Activated T-cell treated with anti-CD3 and anti-CD28 coated beads, Interleukin-2, amount 50 U/mL, for 4 hours (primary cell): ENCODE measurements at places on chromosomes 11 and 22. TPM values are rescaled to one million over a fixed set of nuclear protein-coding genes. Genes with fewer than 3 reads are reported as not detected.

The IGSF9B gene
- total RNA-seq: 22.3 TPM

The MMP8 gene
- not detected for total RNA-seq

The ACTN3 gene
- total RNA-seq: 0.18 TPM

The TMA7B gene
- 0.76 TPM for total RNA-seq

The KCNK7 gene
- 2.1 TPM for total RNA-seq

The MS4A6A gene
- total RNA-seq: not detected

The TAF1D gene
- 292 TPM for total RNA-seq

The CDC45 gene
- 54.7 TPM for total RNA-seq

The EHF gene
- total RNA-seq: 0.37 TPM
